Activated naive CD4-positive, alpha-beta T cell treated with anti-CD3 and anti-CD28 coated beads, Interleukin-2, amount 10 ng/mL, durations not matched to agents 5 hours and 36 hours (primary cell): ENCODE measurements at places on chromosomes 3 and 15. TPM values are rescaled to one million over a fixed set of nuclear protein-coding genes. Genes with fewer than 3 reads are reported as not detected.

Gene FXR1
- 134 TPM for total RNA-seq

Gene SGO1
- 29.9 TPM for total RNA-seq

Gene ROBO2
- not detected for total RNA-seq

Gene HYAL3
- total RNA-seq = 7.0 TPM

Gene GASK1A
- total RNA-seq = not detected

Gene FMN1
- total RNA-seq = not detected

Gene ANKUB1
- not detected for total RNA-seq

Gene GPR149
- not detected for total RNA-seq

Gene CCDC13
- total RNA-seq = 0.28 TPM

Gene PCBP4
- total RNA-seq = 23.5 TPM

Gene NTRK3
- not detected for total RNA-seq

Gene HIGD1A
- 43.7 TPM for total RNA-seq
